ENCODE measurements at places on chromosomes 3 and 15.

DNA sequence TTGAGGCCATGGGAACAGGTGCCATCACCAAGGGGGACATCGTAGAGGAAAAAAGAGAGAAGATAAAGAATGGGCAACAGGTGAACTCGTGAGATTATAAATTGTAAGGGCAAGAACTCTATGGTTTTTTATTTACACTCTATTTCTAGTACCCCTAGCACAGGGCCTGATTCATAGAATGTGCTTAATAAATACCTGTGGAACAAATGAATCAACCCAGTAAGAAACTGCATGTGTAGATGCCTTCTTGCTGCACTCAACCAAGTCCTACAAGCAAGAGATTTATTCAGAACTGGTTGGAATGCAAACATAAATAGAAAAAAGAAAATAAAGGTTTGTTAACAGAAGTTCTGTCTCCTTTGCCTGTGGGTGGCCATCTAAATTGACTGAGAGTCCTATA, 18.7 kb upstream of the KPNA1 start:
- H3K4me3 ChIP-seq: peak overlapping the region; percentile 5
- peak overlapping the region; percentile 4 for H3K27ac ChIP-seq
- no peaks in the 10 kb centered on the region for H3K27me3 ChIP-seq
- peaks cover 72% of the 10 kb centered on the region for H3K36me3 ChIP-seq
- DNase-seq: no peak

DNA sequence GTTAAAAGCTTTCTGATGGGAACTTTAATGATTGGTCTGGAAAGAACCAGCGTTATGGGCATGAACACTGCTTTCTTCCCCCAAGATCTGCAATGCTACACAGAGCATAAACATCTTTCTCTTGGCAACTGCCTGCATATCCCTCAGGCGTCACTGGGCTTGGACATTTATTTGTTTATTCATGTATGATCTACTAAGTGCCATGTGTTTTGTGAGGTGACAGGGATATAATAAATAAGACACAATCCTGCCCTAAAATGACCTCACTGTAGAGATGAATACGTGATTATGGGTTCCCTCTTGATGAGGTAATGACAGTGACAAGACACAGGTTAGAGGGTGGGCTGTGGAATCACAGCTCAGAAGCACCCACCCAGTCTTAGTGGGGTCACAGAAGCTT, 485.3 kb downstream of the PDCD6IP start:
- no peaks in the 10 kb centered on the region for H3K36me3 ChIP-seq
- DNase-seq: no peak
- H3K4me1 ChIP-seq: no peaks in the 10 kb centered on the region
- H3K27ac ChIP-seq: no peak overlapping the region

DNA sequence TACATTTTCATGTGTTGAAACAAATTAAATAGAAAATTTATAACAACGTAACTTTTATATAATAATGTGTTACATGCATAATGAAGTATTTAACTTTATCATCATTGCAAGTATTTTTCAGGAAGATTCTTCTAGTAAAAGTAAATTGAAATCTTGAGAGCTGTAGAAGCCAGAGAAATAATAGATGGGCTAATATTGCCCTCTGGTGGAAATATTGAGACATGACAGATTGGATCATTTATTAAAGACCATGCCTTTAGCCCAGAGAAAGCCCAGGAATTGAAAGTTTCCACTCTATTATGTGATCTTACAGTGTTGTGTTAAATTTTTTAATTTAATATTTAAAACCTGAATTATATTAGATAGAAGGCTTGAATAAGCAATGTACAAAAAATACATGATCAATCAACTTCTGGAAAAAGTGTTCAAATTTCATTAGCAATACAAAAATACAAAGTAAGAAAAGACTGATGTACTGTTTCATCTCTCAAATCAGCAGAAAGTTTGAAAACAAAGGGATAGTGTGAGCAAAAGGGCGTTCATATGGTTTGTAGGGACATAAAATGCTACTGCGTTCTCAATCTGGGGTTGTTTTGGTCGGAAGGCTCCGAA, 52.7 kb upstream of the SPTSSB start:
- no peaks in the 10 kb centered on the region for H3K4me1 ChIP-seq
- H3K4me3 ChIP-seq: no peak overlapping the region
- no peak overlapping the region for H3K27ac ChIP-seq
- no peaks in the 10 kb centered on the region for H3K36me3 ChIP-seq
- no peak for DNase-seq
- H3K27me3 ChIP-seq: peaks cover 6% of the 10 kb centered on the region

DNA sequence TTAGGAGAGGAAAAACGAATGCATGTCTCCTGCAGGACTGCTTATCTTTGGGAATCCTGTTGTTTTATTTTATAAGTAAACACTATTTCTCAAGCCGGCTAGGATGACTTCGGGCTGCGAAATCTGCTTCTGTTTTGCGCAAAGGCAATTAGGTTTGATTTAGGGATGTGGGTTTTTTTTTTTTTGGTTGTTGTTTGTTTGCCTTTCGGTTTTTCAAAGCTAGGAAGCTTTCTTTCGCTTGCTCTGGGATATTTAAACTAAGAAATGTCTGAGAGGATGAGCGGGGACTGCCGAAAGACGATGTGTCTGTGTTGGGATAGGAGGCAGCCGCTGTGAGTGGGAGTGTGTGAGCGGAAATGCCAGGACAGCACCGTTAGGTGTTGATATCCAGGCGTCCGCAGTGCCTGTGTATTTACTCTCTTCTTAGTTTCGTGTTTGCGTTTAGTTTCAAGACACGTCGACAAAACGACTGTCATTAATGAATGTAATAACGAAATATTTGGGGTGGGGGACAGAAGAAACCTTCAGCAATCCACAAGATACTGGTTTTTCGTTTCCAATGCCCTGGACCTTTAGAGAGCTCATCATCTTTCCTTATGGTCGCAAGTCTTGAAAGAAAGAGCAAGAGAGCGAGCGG, 604 bp downstream of the ISL2 start:
- peak overlapping the region; percentile 95 for H3K4me3 ChIP-seq
- peaks cover 62% of the 10 kb centered on the region for H3K27me3 ChIP-seq
- no peak for DNase-seq
- peaks cover 36% of the 10 kb centered on the region for H3K4me1 ChIP-seq
- peaks cover 13% of the 10 kb centered on the region for H3K36me3 ChIP-seq

DNA sequence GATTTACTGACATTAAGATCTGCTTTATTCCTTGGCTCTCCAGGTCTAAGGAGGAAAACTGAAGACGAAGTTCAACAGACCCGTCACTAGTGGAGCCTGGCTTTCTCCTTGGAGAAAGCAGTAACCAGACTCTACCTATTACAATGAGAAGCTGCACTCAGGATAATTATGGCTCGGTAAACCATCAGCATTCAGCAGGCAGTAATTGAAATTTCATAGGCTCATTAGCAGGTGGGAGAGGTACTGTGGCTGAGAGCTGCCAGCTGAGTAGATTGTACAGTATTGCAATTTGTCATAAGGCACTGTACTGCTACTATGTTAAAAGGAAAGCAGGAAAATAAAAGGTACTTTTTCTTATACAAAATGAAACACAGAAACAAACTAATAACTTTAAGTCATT, 51.2 kb downstream of the CHAC1 start:
- no peak overlapping the region for H3K4me3 ChIP-seq
- peaks cover 32% of the 10 kb centered on the region for H3K36me3 ChIP-seq
- H3K27ac ChIP-seq: no peak overlapping the region
- DNase-seq: no peak

DNA sequence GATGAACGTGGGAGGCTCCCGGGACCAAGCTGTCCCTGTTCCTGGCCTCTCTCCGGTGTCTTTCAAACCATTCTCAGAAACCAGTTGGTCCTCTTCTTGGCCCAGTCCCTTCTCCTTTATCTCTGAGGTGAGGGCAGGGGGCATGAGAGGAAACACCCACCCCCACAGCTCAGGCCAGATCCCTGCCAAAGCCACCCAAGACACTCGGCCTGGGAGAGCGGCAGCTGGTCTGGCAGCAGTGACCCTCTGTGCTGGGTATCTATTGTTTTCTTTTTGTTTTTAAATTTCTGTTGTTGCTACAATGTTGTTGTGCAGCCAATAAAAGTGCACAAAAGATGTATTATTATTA, 27.3 kb downstream of the ACSBG1 start:
- no peak overlapping the region for H3K27ac ChIP-seq
- H3K4me1 ChIP-seq: no peaks in the 10 kb centered on the region
- no peak for DNase-seq
- H3K36me3 ChIP-seq: no peaks in the 10 kb centered on the region
- H3K4me3 ChIP-seq: no peak overlapping the region

DNA sequence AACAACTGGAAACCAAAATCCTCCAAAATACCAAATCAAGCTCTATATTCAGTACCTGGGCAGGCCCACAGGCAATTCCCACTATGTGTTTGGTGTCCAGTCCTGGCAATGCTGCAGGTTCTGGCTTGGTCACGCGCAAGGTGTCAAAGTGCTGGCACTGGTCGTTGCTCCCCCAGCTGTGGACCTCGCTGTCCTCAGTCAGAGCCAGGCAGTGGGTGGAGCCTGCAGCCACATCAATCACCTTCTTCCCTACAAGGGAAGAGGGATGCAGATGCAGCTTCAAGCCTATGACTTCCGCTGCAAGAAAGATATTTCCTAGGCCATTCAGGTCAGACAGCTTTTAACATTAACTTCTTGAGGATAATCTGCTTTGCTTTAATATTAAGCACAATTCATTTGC, 61.3 kb downstream of the HERC2 start:
- H3K27ac ChIP-seq: no peak overlapping the region
- no peaks in the 10 kb centered on the region for H3K27me3 ChIP-seq
- no peak for DNase-seq
- peaks cover 1% of the 10 kb centered on the region for H3K4me1 ChIP-seq

DNA sequence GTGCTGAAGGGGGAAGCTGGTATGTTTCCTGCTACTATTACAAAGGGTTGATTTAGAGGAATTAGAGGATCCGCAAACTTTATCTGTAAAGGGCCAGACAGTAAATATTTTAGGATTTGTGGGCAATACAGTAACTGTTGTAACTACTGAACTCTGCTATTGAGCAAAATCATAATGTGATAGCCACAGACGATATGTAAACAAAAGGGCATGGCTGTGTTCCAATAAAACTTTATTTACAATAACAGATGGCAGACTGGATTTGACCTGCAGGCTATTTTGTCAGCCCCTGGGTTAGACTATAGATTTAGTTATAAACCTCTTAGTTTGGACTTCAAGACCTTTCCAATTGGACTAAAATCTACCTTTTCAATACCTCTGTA, 27.8 kb upstream of the KCNMB2 start:
- H3K4me3 ChIP-seq: no peak overlapping the region
- H3K27me3 ChIP-seq: no peaks in the 10 kb centered on the region
- no peaks in the 10 kb centered on the region for H3K4me1 ChIP-seq
- no peak for DNase-seq

DNA sequence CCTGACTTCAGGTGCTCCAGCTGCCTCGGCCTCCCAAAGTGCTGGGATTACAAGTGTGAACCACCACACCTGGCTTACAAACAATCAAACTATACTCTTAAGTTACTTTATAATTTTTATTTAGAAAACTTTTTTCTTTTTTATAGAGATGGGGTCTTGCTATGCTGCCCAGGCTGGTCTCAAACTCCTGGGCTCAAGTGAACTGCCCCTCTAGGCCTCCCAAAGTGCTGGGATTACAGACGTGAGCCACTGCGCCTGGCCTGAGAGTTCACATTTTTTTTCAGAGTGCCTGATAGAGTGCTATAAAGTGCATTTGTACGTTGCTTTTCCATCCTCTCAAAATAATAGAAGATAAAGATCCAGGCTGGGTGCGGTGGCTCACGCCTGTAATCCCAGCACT, 102.0 kb upstream of the TBL1XR1 start:
- DNase-seq: no peak
- no peaks in the 10 kb centered on the region for H3K27me3 ChIP-seq
- no peaks in the 10 kb centered on the region for H3K36me3 ChIP-seq
- no peak overlapping the region for H3K4me3 ChIP-seq
- no peak overlapping the region for H3K27ac ChIP-seq
- peaks cover 2% of the 10 kb centered on the region for H3K4me1 ChIP-seq

- H3K4me3 ChIP-seq: no peak overlapping the region
- peaks cover 3% of the 10 kb centered on the region for H3K4me1 ChIP-seq
- DNase-seq: no peak
Measured at GRCh38 chr3:186922790-186923189, 7.5 kb upstream of the ST6GAL1 start.

- no peaks in the 10 kb centered on the region for H3K36me3 ChIP-seq
- DNase-seq: no peak
- no peaks in the 10 kb centered on the region for H3K27me3 ChIP-seq
Measured at GRCh38 chr3:86785386-86785785, 205.6 kb downstream of the VGLL3 start.

DNA sequence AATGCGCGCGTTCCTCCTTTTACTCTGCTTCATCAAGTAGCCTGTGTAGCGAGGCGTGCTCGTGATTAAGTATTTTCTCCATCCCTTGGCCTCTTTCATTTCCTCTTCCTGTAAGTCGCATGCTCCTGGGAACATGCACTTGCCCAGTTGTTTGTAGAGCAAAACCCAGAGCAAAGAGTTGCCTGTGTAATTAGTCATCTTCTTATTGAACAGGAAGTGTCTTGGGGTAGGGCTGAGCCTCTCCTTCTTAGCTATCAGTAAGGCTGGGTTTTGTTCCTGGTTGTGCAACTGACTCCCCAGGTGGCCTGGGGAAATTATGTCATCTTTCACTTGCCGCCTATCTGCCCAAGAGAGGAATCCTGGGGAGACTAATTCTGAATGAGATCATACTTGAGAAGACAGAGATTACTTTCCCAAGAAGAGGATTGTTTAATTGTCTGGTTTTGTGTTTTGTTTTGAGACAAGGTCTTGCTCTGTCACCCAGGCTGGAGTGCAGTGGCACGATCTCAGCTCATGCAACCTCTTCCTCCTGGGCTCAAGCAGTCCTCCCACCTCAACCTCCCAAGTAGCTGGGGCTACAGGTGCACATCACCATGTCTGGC, 14.9 kb downstream of the LIPH start:
- peak overlapping the region; percentile 84 for H3K27ac ChIP-seq
- H3K36me3 ChIP-seq: peaks cover 3% of the 10 kb centered on the region
- peaks cover 9% of the 10 kb centered on the region for H3K4me1 ChIP-seq
- peaks cover 1% of the 10 kb centered on the region for H3K27me3 ChIP-seq

DNA sequence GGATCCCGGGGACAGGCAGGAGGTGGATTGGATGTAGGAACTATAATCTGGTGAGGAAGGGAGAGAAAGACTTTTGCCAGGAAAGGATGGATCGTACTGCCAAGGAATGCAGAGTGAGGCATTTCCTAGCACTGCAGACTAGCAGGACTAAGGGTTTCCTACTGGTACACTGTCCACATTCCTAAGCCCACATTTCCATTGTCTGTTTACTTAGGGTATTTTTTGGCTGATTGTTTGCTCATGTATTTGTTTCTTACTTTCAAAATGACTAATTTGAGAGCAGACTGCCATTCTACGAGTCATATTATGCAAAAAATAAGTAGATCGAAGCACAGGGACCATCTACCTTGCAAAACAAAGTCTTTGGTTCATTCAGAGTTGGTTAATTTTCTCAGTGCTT, 1029.5 kb upstream of the NR2F2 start:
- H3K36me3 ChIP-seq: peaks cover 3% of the 10 kb centered on the region
- H3K27ac ChIP-seq: no peak overlapping the region
- no peak overlapping the region for H3K4me3 ChIP-seq
- H3K27me3 ChIP-seq: peaks cover 51% of the 10 kb centered on the region

Data from T-helper 2 cell treated with Interferon-gamma antibody and Interleukin-4, amounts not matched to agents 5 μg/mL and 100 μg/mL, for 36 hours (primary cell).